ENCODE measurements at places on chromosomes 16 and 17.
A peak's percentile ranks its signal among the peaks of the same experiment; 100 is the strongest.

- no peak for DNase-seq
These were observed 1.1 kb upstream of the C1QTNF8 start for GRCh38 chr16:1097156-1097555.

- no peak for DNase-seq
These were observed 320 bp downstream of the SPAG9 start for GRCh38 chr17:51120357-51120738.

- no peak for DNase-seq
These were observed 76.3 kb downstream of the GAS7 start for GRCh38 chr17:10121971-10122707.

- peak; percentile 23 for DNase-seq
These were observed 70.2 kb downstream of the SPAG9 start for GRCh38 chr17:51050291-51051033.

- DNase-seq: no peak
These were observed 289.8 kb downstream of the CEP112 start for GRCh38 chr17:65902155-65902554.
